Cardiac atrium fibroblast (primary cell): ENCODE measurements at places on chromosomes 5 and 9. TPM values are rescaled to one million over a fixed set of nuclear protein-coding genes. Genes with fewer than 3 reads are reported as not detected.

The ZNF883 gene
- total RNA-seq, result 1.8 and 2.0 TPM in 2 replicates

The PCDHGB2 gene
- 1.6 and 3.2 TPM in 2 replicates for total RNA-seq

The STPG3 gene
- not detected in 2 replicates for total RNA-seq

The GABRA6 gene
- total RNA-seq, result not detected in 2 replicates

The ARID3C gene
- 0.72 TPM in 1 of 2 replicates, not detected in the other for total RNA-seq
